ENCODE measurements at places on chromosomes 11 and 22.

DNA sequence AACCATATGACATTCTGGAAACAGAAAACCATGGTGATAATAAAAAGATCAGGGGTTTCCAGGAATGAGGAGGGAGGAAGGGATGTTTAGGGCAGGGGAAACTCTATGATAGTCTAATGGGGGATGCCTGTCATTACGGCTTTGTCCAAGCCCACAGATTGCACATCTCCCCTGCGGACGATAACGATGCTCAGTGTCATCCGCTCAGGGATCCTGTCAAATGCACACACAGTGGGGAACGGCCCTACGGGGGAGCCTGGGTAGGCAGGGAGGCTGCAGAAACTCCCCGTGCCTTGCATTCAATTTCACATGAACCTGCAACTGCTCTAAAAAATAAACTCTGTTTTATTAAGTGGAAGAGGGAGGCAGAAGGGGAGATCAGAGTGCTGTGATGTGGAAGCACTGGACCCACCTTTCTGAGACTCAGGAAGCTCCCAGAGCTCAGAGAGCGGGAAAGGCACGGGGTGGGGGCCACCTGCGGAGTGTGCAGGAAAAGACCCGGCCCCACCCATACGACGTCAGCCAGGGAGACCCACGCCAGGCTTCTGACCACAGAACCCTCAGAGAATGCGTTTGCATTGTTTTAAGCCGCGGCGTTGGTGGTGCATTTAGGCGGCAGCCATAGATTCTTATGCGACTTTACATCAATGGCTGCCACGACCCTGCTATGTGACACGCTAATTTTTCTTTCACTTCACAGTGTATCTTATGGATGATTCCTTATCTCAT lies 543.5 kb downstream of the BRD1 start:
- no peak for DNase-seq

DNA sequence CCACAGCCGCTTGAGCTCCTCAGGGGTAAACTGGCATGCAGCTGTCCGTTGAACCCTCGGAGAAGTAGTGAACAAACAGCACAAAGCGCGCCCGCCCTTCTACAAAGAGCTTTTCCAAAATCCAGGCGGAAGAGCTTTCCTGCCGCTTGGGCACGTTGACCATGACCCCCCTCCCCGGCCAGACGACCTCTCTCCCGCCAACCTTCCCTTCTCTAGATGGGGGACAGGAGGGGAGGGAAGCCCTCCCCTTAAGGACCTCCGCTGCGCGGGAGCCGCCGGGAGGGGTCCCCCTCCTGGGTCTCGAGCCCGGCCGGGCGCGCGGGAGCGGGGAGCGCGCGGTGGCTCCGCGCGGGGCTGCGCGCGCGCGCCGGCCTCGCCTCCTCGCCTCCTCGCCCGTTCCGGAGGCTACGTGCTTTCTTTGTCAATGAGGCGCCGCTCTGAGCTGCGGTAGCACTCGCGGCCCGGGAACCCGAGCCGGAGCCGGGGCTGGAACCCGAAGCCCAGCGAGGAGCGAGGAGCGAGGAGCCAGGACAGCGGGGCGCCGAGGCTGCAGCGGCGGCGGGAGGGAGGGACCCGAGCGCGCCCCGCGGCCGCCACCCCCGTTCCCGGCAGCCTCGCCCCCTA lies 118.6 kb downstream of the HIPK3 start:
- DNase-seq = no peak

GRCh38 chr11:73228268-73229134 lies 10.4 kb downstream of the P2RY2 start:
- DNase-seq = peak; percentile 2

DNA sequence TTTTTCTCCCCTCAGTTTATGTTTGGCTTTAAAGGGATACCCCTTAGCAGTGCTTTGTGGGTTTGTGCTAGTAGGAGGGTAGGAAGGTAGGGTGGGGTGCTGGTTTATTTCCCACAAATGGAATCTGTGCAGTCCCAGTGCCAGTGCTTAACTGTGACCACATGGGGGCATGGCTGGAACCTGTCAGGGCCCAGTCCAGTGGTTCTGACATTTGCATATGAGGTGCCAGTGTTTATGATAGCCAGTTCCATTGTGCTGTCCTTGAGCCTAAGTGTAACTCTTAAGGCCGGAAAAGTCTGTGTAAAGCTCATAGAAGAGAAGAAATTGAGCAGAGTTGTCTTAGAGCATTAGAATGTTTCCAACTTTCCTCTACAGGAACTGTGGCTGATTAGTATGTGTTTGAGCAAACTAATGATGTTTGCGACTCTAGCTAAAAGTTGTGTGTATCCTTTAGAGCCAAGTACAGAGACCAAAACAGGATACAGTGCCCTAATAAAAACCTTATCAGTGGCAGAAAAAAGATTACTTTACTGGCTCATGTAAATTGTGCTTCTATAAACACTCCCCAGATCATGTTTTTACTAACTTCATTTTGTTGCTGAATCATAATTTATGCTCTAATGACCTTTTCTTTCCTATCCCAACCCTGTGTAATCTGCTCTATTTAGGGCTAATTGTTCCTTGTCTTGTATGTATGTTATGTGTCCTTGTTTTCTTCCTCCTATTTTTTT lies 38.1 kb downstream of the DIXDC1 start:
- DNase-seq = no peak

DNA sequence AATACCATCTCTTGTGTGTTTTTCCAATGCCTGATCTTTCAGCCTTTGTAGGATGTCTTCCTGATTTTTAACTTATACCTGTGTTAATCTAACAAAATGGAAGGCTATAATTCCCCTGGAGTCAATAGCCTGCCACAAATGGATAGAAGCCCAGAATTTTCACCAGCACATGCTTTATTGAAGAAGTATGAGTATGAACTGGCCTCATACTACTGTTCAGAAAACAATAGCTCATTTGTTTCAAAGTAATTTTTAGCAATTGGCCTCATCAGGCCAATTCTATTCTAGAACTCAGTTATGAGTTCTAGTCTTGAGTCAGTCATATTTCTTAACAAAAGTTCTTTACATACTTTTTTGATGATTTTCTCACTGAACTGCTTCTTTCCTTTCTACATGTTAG lies 40.6 kb upstream of the SLC37A2 start:
- no peak for DNase-seq

DNA sequence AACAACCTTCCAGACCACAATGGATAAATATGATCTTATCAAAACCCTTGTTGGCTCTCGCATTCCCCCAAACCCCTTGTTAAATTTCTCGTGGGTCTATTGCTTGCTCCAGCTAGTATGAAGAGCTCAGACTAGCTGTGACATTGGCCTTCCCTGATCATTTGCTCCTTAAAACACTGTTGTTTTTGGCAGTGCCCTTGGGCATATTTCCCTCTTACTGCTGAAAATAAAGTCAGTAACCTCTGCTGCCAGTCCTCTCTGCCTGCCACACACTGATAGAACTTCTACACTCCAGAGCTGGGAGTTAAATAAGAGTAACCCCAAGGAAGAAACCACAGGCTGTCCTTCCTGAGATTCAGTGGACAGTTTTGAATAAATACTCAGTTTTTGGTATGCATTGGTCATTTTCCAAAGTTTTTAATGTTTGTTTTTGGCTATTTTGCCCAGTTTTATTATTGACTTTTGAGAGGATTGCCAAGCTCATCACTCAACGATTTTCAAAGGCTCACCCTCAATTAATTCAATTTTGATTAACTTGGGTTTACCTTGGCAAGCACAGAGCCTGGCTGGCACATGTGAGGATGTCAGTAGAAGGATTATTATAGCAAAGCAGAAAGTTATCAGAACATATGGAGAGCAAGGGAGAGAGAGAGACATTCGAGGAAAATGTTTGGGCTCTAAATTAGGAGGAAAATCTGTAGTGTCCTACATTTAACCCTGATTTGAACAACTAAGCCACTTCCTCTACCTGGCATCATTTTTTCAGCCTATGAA lies 84.3 kb upstream of the SYN3 start:
- DNase-seq = no peak

- DNase-seq = no peak
Observed at GRCh38 chr11:37755521-37755920, 1157.5 kb upstream of the RAG2 start.

- DNase-seq = no peak
Observed at GRCh38 chr11:92753161-92753560, 216.3 kb upstream of the MTNR1B start.

DNA sequence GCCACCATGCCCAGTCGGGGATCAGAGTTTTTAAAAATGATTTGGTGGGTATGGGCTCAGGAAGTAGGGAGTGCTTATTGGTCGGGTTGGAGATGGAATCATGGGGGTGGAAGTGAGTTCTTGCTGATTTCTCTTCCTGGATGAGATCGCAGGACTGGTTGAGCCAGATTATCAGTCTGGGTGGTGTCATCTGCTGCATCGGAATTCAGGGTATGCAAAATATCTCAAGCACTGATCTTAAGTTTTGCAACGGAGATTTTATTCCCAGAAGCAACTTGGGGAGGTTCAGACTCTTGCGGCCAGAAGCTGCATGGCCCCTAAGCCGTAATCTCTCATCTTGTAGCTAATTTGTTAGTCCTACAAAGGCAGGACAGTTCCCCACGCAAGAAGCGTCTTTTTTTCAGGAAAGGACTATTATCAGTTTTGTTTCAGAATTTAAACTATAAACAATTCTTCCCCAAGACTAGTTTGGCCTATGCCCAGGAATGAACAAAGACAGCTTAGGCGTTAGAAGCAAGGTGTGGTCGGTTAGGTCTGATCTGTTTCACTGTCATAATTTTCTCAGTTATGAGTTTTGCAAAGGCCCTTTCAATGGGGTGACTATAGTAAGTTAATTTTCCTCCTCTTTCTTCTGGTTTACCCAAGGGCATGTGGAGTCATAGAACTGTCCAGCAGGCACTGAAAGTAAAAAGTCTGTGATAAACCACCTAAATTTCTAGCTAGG lies 1.4 kb upstream of the PIWIL3 start:
- DNase-seq = no peak

All from T-helper 1 cell (primary cell).